GM03348 (cell line): ENCODE measurements at places on chromosomes 11 and 22.

DNA sequence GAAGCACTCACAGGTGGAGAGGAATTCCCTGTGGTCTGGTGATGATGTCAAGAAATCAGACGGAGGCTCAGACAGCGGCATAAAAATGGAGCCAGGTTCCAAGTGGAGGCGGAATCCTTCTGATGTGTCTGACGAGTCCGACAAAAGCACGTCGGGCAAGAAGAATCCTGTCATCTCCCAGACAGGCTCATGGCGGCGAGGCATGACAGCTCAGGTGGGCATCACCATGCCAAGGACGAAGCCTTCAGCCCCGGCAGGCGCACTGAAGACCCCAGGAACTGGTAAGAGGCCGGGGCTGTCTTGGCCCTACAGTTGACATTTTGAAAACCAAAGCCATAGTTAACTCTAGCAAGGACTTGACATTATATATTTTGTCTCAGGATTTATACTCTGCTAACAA lies 116.3 kb downstream of the DBX1 start:
- no peak for DNase-seq

GRCh38 chr22:48711031-48711431 lies 1116.6 kb downstream of the BRD1 start:
- no peak for DNase-seq

GRCh38 chr22:30202531-30203006 lies 44.0 kb downstream of the LIF start:
- DNase-seq = no peak

DNA sequence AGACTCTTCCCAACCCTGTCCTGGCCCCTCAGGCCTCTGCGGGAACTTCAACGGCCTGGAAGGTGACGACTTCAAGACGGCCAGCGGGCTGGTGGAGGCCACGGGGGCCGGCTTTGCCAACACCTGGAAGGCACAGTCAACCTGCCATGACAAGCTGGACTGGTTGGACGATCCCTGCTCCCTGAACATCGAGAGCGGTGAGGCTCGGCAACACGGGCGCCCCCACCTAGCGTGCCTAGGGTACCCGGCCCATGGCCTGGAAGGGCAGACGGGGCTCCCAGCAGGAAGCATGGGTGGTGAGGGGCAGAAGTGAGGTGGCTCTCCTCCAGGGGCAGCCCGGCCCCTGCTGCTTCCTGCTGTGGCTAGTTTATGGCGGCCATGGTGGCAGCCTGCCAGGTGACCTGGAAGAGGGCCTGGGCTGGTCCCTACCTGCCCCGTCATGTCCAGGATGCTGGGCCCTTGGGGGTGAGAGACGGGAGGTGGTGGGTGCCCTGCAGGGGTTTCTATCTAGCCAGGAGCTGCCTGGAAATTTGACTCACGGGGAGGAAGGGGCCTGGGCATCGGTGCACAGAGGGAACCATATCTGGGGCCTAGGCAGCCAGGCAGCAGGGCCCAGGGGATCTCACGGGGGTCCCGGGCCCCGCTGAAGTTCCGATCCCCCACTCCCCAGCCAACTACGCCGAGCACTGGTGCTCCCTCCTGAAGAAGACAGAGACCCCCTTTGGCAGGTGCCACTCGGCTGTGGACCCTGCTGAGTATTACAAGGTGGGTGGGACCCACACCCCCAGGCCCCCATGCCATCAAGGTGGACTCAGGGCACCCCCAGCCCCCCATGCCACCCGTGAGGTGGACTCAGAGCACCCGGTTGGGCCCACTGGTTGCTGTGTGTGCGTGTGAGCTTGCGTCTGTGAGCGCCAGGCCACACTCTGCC lies 9.2 kb downstream of the MUC2 start:
- no peak for DNase-seq

GRCh38 chr11:120400564-120401364 lies 64.6 kb downstream of the ARHGEF12 start:
- peak; percentile 82 for DNase-seq

DNA sequence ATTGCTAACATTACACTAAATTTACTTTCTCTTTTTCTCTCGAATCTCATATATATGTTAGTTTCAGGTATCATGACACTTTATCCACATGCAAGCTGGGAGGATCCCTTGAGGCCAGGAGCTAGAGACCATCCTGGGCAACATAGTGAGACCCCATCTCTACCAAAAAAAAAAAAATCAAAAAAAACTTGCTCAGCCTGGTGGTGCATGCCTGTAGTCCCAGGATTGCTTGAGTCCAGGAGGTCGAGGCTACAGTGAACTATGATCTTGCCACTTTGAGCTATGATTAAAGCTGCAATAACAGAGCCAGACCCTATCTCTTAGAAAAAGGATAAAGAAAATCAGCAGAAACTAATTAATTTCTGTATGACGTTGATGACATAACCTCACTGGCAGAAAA lies 3.7 kb upstream of the UPK3A start:
- no peak for DNase-seq

DNA sequence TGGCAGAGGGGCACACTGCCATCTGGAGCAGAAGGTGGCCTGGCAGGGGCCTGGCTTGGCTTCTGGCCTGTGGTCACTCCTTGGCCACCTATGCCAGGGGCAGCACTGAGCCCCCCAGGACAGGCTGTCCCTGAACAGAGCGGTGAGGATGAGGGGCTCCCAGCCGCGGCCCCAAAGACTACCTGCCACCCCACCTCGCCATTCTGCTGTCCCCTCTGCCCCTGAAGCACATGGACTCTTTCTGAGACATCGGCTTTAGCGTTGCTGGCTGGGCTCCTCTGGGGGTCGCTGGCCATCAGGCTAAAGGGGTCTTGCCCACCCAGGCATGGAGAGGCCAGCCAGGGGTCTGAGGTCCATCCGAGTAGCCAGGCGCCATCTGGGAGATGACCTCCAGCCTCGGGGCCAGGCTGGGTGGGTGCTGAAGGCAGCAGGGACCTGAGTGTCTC lies 87.8 kb downstream of the WNT7B start:
- no peak for DNase-seq

GRCh38 chr11:117631336-117632140 lies 165.5 kb downstream of the DSCAML1 start:
- no peak for DNase-seq
